Effector CD8-positive, alpha-beta T cell (primary cell): ENCODE measurements at places on chromosomes 2 and 18.

DNA sequence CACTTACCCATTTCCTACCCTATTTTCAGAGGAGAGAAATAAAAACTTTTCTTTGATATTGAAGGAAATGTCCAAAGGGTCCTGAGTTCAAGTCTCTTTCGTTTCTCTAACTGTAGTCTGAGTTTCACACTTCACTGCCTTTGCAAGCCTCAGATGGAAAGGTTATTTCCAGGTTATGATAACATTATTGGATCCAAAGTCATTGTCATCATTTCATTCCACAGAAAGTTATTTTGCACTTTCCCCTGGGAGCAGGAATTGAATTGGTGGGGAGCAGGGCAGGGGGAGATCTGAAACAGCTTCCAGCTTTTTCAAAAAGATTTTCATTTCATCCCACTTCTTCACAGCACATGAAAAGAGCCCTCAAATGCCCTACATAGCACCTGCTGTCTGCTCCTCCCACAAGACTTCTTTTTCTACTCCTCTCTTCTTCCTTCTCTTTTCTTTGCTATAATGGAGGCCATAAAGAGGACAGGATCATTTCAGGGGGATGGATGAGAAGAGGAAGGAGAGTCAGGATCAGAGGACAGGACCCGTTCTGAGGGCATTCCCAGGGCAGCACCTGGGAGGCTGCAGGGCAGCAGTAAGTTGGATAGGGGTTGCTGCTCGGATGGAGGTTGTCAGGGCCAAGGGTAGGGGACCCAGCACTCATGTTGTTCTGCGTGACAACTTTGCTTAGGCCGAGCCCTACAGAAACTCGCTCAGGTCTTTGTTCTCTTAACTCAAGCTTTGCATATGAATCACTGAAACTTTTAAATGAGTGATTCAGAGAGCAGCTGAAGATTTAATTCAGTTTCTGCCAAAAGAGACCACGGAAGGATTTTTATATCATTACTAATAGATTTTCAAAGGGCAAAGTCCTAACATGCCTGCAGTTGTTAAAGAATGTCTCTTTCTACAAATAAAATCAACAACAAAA, 11.4 kb upstream of the GALNT5 start:
- no peak for DNase-seq

DNA sequence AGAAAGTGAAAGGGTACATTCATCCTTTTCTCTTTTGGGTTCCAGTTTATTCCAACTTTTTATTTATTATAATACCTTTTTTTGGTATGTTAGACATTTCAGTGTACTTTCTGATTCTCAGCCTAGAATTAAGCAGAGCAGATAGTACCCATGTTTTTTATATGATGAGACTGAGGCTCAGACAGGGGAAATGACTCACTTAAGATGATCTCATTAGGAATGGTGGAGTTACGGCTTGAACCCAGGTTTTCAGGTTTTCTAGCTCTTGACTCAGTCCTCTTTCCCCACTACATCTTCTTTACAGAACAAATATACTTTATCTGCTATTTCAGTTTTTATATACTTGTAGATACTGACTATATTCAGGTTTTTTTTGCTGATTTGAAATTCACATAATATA, 51.7 kb upstream of the OTX1 start:
- DNase-seq: no peak

GRCh38 chr2:3608373-3609278, 13.7 kb downstream of the COLEC11 start:
- DNase-seq: no peak

GRCh38 chr2:108447947-108448677, 894 bp upstream of the GCC2 start:
- no peak for DNase-seq

GRCh38 chr2:402206-402605, 114.3 kb upstream of the ALKAL2 start:
- no peak for DNase-seq

- DNase-seq: no peak
These were observed 192.2 kb upstream of the HAAO start for GRCh38 chr2:42984617-42985016.

GRCh38 chr2:119338826-119339561, 27.6 kb downstream of the C2orf76 start:
- no peak for DNase-seq

DNA sequence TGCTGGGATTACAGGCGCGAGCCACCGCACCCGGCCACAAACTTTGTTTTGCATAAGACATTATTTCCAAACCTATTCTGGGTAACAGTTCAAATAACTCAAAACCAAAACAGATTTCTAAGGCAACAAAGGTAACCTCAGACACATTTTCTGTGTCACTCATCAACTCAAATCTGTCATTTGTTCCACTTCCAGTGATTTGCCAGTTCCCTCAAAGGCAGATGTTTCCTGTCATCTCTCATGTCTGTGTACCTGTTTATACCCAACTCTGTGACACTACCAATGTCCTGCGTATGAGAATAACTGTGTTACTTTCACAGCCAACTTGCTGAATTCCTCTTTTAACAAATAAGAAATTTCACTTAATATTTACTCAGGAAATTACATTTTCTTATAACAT, 54.4 kb downstream of the SCN3A start:
- DNase-seq: no peak

DNA sequence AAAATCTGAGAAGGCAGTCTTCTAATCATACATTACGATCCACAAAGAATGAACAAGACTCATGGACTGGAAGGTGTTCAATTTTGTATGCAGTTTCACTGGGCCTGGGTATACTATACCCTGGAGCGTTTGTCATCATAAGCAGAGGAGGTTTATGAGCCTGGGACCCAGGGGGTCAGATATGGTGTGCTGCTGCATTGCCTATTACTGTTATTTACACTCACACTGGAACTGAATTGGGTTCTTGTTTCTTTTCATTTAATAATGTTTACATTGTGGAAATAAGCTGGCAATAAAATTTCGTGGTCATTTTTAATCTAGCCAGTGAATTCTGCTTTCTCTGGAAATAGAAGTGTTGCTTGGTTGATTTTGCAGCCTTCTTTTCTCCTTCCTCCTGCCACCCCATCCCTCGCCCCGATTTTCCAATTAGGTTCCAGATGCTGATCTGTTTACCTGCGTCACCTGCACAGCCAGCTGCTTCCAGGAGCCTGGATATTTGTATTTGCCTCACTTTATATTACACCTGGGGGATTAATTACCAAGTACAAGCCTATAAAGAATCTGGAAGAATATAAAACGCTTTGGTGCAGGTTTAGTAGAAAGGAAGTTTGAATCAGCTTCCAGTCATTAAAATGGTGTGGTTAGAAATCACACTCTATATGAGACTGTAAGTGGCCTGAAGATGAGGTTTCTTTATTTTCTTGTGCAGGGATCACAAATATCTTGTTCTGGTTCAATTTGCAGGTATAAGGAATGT, 234.4 kb downstream of the SOCS6 start:
- DNase-seq: no peak

DNA sequence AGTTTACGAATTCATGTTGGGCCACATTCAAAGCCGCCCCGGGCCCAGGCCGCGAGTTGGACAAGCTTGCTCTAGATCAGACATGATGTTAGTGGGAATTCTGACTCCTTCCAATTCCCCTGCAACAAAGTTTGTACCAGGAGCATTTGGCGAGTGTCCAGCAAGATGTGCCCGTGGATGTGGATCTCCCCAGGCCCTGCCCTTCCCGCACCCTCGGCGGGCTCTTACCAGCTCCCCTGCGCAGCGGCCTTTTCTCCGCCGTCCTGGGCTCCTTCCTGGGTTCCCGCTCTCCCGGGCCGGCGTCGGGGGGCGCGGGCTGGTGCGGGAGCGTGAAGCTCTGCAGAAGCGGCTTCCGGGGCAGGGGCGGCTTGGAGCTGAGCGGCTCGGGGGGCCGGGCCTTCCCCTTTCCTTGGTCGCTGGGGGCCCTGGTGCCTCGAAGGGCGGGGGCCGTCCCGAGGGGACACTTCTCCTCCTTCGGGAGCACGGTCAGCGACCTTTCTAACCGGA, 90.8 kb upstream of the MGAT4A start:
- no peak for DNase-seq

- no peak for DNase-seq
These were observed 28.6 kb upstream of the TMEM87B start for GRCh38 chr2:112026509-112026908.

DNA sequence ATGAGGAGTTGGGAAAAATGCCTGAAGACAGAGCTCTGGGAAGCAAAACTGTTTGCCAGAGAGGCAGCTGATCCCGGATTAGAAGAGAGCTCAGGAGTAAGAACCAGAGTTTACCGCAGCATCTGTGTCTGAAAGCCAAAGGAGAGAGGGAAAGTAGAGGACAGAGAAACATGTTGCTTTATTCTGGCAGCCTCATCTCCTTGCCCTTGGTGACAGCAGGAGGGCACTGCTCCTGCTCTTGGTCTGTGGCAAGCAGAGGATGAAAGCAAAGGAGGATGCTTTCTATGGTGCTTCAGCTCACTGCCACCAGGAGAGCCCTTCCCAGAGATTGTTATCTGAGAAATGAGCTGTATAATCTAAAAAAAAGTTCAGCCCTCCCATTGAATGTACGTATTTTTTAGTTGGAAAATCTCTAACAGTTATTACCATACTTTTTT, 7.7 kb downstream of the SLC1A4 start:
- no peak for DNase-seq

DNA sequence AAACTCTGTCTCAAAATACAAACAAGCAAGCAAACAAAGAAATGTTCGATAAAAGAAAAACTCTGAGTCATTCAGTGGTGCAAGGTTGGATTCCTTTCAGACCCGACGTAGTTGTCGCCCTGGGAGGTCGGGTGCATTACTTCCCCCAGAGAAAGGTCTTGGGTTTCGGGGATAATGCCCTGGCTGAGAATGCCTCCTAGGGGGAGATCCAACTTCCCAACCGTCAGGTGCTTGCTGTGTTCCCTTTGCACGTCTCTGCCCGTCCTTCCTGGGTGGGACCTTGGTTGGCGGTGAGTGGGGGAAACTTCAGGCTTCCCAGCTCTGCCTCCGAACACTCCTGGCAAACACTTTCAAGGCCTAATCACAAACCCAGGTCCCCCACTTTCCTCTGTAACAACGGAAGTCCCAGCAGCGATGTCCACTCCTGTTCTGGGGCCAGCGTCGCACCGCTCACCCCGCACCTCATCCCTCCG, 609 bp downstream of the TPGS2 start:
- DNase-seq: peak; percentile 19

- no peak for DNase-seq
These were observed 1503.7 kb downstream of the LRP1B start for GRCh38 chr2:140627136-140627535.

- no peak for DNase-seq
These were observed 5.0 kb downstream of the SFTPB start for GRCh38 chr2:85662899-85663593.

- DNase-seq: no peak
These were observed 2.1 kb downstream of the NEURL3 start for GRCh38 chr2:96502891-96503636.

- no peak for DNase-seq
These were observed 592.1 kb downstream of the XIRP2 start for GRCh38 chr2:167480232-167480985.
